ENCODE measurements at places on chromosomes 11 and 22.

DNA sequence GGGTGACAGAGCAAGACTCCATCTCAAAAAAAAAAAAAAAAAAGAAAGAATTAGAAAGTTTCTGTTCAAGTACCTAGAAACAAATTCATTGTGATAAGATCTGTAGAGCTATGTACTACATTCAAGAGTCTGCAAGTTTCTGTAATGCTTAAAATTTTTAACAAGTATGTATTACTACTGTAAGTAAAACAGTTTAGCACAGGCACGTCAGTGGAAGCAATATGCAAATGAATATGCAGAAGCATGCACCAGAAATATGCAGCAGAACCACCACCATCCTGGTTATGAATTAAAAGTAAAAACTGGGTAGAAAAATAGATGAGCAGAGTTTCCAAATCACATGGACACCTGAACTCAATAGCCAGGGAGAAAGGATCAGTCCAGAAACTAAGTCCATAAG, 19.3 kb downstream of the SBF2 start:
- no peak for DNase-seq

GRCh38 chr11:8871962-8872361, 39.0 kb upstream of the AKIP1 start:
- DNase-seq = no peak

DNA sequence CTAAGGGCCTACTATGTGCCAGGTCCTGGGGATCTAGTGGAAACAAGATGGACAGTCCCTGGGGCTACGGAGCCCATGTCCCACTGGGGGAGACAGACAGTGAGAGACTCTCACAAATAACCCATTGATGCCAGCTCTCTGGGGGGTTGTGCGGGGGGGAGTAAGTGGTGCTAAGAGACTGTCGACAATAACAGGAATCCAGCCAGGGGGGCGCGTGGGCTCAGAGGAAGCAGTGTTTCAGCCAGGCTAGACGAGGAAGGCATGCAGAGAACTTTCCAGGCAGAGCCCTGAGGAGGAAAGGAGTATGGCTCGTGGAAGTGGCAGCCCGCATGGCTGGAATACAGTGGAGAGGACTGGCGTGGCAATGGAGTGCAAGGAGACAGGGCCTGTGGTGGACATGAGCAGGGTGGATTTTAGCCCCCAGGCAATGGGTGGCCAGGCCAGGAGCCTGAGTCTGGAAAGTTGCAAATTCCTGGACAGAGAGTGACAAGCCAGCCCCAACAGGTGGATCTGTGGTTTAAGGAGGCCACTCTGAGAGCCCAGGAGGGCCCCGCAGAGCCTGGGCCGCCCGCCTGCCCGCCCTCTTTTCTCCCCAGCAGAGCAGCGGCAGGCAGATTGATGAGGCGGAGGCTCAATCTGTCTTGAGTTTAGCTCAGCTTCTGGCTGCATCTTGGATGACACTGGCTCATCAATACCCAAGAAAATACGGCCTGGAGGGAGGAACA, 40.0 kb upstream of the TCF20 start:
- no peak for DNase-seq

DNA sequence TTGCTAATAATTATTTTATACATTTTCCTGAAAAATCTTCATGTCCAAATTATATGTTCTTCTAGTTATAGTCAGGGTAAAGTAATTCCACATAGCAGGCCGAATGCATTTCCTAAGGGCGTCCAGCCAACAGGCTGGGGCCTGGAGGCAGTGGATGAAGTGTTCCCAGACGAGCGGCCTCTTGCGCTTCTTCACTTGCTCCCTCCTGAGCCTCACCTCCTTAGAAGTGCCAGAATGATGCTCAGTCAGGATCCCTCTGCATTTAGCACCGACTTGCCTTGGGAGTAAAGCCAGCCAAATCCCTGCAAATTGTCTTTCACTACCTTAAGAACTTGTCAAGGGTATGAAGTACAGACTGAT, 1.5 kb downstream of the OLFML1 start:
- DNase-seq = no peak

- no peak for DNase-seq
Observed at GRCh38 chr11:60145677-60146076, 37.2 kb downstream of the MS4A6A start.

DNA sequence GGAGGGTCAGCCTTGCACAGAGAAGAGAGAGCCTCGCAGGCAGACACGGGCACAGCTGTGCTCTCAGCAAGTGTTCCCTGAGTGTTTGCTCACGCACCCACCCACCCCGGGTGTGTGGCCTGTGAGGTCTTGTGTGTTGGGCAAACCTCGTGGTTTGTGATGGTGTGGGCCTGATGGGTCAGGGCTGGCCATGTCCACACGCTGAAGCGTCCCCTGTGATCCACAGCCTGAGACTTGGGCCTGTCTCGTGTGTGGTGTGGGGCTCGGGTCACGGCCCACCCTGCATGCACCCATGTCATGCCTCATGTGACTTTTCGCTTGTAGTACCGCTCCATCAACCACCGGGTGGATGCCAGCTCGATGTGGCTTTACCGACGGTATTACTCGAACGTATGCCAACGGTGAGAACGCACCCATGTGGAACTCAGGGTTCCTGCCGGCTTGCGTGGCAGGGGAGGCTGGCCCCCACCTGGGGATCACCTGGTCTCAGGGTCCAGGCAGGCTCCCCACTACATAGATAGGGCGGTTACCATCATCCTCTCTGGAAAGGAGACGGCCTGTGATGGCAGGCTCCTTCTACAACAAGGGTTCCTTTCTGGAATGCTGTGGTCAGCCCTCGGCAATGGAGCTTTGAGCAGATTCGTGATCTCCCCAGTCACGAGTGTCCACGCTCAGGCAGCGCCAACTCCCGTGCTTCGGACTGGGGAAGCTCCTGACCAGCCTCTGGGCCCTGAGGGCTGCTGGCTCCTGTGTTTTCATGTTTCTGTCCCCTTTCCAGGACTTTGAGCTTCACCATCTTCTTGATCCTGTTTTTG, 5.9 kb downstream of the TPCN2 start:
- DNase-seq = no peak

DNA sequence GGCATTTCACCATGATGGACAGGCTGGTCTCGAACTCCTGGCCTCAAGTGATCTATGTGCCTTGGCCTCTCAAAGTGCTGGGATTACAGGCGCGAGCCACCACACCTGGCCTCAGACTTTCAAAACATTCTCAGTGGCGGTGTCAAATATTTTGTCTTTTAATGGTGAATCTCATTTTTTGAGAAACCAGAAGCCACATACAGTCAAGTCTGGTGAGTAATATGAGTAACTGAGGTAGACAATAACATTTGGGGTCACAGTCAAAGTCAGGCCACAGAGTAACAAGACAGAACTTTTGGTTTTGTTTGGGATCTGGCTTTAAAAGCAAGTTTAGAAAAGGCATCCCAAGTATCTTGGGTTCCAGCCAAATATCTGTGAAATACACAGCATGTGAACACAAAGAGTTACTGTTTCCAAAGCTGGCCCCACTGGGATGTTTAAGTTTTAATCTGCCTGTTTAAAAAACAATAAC, 5.6 kb upstream of the TMA7B start:
- peak; percentile 16 for DNase-seq

DNA sequence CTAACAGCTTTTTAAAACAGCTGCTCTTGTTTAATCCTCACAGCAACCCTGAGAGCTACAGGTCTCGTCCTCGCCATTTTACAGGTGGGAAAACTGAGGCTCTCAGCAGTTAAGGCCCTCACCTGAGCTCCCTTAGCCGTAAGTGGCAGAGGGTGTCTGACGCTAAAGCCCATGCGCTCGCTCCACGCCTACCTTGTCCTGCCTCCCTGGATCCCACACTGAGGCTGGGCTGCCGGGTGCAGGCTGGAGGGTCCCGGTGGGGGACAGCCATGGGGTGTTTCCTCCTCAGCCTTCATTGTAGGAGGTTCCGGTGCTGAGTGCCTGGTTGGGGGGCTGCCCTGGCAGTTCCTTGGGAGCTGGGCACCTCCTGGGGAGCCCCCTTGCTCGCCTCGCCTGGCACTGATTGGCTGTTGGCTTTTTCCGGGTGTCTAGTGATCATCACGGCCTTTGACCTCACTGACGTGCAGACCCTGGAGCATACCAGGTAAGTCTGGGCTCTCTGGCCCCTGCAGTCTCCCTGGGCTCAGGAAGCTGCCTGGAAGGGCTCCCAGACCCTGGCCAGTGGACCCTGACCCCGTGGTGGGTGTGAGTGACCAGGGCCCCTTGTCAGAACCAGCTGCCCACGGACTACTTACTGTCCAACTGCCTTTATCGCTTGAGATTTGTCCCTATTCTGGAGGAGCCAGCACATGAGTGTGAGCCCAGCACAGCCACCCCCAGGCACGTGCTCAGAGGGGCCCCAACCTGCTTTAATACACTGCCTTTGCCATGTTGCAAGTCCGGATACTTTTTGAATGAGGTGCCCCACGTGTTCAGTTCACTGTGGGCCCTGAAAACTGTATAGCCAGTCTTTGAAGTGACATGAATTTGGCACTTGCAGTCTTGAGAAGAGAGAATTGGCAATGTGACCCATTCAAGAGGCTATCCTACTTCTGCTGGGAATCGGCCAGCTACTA, 12.6 kb downstream of the RAB36 start:
- DNase-seq = no peak

GRCh38 chr11:12592283-12592682, 81.9 kb upstream of the TEAD1 start:
- no peak for DNase-seq

DNA sequence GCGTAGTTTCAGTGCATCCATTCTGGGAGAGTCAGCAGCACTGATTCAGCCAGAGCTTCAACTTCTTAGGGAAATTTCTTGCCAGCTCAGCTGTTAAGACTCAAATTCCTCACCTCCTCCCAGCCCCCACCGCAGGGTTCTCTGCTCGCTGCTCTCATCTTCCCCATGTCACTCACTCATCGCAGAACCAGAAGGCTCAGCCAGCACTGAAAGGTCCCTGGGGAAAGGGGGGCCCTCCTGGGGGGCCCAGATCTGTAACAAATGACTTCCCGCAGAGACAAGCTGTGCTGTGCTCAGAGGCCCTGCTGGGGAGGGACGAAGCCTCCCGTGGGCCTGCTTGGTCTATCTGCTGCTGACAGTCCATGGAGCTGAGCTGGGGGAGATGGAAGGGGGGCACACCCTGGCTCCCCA, 220.6 kb downstream of the NTM start:
- no peak for DNase-seq

DNA sequence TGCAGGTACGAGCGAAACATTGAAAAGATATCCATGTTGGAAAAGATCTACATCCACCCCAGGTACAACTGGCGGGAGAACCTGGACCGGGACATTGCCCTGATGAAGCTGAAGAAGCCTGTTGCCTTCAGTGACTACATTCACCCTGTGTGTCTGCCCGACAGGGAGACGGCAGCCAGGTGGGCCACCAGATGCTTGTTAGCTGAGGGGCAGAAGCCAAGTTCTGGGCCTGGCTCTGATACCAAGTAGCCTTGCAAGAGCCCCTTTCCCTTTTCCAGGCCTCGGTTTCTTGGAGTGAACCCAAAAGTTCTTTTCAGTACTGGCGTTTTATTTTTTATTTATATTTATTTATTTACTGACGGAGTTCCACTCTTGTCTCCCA, 9.6 kb downstream of the F2 start:
- DNase-seq = no peak

DNA sequence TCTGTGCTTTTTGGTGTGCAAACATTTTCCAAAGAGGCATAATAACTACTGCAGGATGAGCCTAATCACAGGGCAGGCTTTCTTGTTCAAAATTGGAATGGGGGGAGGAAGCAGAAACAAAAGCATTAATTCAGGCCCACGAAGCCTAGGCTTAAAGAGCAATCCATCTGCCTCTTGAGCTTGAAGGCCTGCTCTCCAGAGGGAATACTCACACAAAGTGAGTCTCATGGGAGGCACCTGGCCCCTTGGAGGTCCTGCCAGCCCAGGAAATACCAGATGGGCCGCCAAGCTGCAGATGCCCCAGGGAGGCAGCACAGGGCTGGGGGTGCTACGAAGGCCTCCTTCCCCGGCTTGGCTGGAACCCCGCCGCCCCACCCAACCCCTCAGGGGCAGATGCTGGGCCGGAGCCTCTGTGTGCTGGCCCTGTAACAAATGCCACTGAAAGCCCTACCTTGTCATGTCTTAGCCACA, 39.3 kb upstream of the COMT start:
- DNase-seq = no peak

DNA sequence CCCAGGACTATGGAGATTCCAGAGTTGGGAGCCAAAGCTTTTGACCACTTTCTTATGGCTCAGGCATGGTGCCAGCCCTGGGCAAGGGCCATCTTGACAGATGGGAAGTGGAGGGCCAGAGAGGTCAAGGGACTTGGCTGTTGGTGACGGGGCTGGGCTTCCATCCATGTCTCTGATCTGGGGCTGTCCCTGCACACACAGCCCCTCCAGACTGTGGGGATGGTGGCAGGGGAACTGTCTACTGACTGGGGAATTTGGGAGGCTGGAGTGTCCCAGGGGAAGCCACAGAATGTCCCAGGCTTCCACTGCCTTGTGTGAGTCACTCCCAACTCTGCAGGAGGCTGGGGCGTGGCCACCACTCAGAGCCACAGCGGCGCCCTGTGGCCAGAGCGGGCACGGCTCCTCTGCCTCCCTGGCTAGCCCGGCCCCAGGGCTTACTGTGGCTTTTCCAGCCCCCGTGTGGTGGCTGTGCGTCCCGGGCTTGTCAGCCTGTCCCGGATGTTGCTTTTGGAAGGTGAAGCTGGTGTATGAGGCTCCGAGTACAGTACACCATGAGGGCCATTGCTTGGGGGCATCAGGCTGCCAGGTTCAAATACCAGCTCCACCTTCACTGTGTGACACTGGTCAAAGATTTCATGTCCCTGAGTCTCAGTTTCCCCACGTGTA, 19.6 kb downstream of the C22orf23 start:
- peak; percentile 94 for DNase-seq

DNA sequence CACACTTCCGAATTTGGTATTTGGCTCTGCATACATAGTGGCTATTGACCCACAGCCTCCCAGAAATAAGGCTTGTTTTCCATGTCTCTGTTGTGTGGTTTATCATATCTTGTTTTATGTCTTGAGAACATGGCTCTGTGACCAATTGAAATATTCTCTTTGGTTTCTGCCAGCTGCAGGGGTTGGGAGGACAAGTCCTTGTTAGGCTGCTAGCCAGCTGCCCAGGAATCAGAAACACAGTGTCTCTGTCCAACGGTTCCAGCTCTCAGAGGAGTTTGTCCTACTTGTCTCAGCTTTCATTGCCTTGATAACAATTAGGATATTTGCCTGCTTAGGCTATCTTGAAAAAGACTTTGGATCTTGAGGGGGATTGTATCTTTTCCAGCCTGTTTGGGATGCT, 6.0 kb upstream of the SLC7A4 start:
- no peak for DNase-seq

DNA sequence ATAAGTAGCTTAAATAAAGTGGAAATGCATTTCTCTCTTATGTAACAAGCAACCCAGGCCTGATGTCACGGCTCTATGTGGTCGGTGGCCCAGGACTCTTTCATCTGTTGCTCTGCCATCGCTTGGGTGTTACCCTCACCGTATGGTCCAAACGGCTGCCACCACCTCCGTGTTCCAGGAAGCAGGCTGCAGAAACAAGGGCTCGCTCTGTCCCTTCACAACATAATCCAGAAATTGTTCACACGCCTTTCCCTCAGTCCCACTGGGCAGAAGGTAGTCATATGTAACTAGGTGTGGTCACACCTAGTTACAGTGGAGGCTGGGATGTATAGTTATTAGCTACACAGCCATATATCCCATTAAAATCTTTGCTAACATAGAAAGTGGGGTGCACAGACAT, 421.0 kb downstream of the SOX6 start:
- no peak for DNase-seq

GRCh38 chr11:64947208-64947814, 11.6 kb upstream of the GPHA2 start:
- DNase-seq = peak; percentile 20
